Activated CD8-positive, alpha-beta memory T cell treated with anti-CD3 and anti-CD28 coated beads for 24 hours (primary cell): ENCODE measurements at places on chromosomes 1 and 21.

DNA sequence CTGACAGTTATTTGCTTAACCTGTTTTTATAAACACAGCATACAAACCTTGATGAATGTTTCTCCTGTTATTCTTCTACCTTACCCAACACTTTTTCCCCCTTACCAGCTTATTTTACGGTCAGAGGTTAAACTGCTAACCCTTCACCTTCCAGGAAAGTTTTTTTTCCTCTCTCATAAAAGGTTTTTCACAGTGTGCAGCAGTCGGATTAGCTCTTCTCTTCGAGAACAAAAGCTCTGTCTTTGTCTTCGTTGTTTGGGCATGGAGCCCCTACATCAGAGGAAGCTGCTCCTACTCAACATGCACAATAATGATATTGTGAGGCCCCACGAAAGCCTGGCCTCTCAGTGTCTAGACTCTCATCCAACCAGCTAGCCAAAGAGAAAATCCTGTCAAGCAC is 42.0 kb downstream of the DENND1B start:
- no peak for DNase-seq

- no peak for DNase-seq
Measured at GRCh38 chr1:71721532-71721931, 560.8 kb downstream of the NEGR1 start.

- DNase-seq: no peak
Measured at GRCh38 chr1:229563241-229563640, 4.7 kb upstream of the ABCB10 start.

DNA sequence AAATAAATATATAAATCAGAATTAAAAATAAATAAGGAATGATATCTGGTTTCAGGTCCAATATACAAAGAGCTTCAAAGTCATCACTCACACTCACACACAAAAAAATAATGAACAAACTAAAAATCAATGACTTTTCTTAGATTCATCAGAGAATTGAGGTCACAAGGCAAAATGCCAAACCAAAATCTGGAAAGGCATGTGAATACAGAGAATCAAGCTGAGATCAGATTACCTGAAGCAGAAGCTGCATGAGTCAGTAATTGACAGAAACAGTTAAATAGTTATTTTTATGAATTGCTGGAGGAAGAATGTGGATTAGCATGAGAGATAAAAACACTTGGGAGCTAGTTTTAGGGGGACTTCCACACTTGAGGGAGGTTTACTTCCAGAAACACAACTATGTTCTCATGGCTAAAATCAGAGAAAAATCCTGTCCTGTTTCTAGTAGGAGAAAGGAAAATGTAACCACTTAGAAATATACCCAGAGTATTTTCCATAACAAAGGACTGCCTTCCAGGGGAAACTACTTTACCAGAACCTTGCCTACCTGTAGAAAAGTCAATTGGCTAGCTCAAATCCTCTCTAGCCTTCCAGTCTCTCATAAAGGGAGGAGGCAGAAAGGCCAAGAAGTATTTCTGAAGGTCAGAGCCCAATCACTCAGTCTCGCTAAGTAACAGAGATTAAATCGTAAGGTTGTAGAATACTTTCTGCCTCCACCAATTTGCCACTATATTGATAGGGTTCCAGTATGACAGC is 536.6 kb upstream of the NR5A2 start:
- no peak for DNase-seq

GRCh38 chr1:49728377-49728776 is 295.4 kb downstream of the AGBL4 start:
- DNase-seq: no peak

DNA sequence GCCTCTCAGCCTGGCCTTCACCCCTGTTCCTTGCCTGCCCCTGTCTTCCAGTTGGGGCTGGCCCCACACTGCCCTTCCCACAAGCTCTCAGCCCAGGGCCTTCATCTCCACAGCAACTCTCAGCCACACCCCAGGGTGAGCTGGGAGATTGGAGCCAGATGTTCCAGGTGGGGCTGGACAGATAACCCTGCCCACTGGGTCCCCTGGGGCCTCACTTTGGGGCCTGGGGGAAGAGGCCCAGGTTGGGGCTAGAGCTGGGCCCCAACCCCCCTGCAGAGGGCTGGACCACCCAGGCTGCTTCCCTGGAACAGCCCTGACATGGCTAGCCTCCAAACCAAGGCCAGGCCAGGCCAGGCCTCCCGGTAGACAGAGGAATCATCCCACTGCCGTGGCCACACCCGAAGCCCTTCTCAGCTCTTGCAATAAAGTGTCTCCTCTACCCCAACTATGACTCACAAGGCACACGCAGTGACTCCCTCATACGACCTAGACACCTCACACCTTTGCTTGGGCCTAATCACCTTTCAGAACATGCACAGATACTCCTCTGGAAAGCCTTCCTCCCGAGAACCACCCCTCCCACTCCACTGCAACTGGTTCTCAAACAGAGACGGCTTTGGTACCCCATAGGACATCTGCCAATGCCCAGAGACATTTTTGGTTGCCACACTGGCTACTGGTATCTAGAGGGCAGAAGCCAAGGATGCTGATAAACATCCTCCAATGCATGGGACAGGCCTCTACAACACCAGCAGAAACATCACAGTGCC is 22.2 kb downstream of the SLC2A1 start:
- DNase-seq: peak; percentile 65

DNA sequence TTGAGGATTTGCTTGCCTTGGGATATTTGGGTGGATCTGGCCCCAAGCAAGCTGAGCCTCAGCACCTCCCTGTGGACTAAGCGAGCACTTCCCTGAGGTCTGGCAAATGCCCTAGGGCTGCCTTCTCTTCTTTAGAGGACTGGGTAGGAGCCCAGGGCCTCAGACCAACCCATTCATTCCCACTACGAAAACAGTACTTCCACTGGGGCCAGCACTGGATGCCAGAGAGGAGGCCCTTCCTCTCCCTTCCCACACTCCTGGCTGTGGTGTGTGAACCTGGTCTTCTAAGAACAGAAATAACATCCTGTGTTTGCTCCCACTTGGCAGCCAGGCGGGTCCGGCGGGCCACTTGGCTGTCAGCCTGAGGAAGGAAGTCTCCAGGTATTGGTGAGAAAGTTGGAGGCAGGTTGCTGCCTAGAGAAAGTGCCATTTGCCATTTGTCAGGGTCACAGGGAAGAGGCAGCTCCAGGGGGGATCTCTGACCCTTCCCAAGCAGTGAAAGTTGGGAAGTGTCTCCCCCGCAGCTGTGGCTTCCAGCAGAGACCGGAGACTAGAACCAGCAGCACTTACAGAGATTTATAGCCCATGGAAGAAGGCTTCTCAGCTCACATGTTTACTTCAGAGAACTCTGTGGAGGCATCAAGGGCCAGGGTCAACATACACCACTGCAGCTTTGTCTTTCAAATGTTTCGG is 323.5 kb downstream of the SIPA1L2 start:
- no peak for DNase-seq

- peak; percentile 80 for DNase-seq
Measured at GRCh38 chr1:27726173-27727044, 648 bp downstream of the FAM76A start.

DNA sequence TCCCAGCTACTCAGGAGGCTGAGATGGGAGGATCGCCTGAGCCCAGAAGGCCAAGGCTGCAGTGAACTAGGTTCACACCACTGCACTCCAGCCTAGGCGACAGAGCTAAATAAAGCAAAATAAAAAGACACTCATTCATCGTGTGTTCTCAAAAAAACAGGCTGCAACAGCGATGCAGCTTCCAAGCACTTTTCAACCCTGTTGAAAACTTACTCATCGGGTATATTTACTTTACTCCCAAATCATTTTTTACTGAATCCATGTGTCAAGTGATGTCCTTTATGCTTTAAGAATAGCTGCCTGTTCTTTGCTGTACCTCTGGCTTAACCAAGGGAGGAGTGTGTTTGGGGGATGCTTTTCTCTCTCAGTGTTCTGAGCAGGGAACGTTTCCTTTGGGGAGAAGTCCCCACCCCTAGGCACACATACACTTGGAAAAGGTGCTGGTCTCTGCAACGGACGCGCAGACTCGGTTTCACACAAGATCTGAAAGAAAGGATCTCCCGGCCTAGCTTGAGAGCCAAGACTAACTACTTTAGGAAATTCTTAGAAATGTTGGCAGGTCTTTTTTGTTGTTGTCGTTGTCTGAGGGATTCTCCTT is 1.4 kb downstream of the MAP1LC3C start:
- DNase-seq: no peak

DNA sequence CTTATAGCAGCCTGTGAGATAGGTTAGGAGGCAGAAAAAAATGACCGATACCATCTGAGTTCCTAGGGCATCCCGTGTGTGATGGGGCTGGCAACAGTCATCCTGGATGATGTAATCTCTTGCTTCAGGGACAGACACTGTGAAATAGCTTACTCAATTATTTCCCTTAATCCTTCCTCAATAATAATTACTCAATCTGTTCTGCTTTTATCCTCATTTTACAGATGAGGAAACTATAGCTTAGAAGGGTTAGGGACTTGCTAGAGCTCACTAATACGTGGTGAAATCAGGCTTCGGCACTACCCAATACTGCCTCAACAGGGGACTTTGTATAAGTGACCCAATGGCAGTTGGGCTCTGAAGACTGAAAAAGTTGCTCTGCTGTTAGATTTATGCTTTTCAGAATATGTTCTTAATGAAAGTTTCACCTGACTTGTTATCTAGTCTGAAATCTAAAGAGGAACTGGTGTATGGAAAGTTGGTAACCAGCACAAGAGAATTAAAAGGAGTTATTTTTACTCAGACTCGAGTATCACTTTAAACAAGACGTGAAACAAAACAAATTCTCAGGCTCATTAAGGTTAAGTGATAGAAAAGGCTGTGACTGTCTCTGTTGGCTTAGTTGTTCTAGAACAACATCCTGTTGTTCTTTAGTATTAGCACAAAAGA is 14.4 kb downstream of the CD55 start:
- DNase-seq: no peak

DNA sequence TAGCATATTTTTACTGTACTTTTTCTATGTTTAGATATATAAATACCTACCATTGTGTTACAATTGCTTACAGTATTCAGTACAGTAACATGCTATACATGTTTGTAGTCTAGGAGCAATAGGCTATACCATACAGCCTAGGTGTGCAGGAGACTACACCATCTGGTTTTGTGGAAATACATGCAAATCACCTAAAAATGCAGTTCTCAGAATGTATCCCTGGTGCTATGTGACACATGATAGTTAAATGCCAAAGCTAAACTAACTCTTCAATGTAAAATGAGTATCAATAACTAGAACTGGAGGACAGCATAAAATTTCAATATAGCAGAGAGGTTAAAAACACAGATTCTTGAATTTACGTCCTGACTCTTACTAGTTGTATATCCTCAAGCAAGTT is 14.8 kb downstream of the NUCKS1 start:
- DNase-seq: no peak

GRCh38 chr1:155893389-155894142 is 17.6 kb downstream of the RIT1 start:
- no peak for DNase-seq

GRCh38 chr1:107748531-107748930 is 216.4 kb downstream of the VAV3 start:
- no peak for DNase-seq

DNA sequence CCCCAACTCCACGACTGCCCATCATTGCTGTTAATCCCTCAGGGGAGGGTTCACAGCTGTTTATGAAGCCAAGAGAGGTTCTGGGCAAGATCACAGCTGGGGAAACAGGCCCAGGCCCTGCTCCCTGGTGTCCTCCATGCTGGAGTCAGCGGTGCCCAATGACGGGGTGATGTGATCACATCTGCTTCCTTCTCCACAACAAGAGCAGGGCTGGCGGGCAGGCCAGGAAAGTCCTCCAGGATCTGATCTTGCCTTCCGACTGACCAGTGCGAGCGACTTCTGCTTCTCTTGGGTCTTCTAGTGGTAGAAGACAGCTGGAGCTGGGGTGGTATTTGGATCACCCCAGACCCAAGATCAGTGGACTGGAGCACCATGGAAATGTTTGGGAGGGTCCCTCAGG is 951 bp upstream of the LINGO4 start:
- peak; percentile 21 for DNase-seq

DNA sequence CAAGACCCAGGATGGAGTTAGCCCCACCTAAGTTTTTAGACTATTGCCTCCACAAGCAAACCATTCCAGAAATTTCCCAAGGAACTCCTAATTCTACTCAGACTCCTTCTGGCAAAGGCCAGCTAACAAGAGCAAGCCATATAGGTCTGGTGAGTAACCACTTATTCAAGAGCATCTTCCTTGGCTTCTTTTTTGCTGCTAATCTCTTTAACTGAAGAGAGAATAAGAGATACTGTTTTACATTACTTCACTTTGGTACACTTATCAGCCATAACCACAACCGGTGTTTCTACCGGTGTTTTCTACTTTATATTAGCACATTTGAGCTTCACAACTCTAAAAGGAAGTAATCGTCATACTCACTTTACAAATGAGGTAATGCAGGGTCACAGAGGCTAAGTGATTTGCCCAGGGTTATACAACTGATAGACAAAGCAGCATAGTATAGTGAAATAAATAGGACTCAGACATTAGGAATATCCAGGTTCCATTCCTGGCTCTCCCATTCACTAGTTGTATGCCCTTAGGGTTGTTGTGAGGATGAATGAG is 1.7 kb upstream of the EPS15 start:
- DNase-seq: no peak

GRCh38 chr1:71461416-71461815 is 380.6 kb upstream of the ZRANB2 start:
- no peak for DNase-seq

GRCh38 chr1:33433509-33434362 is 2.8 kb upstream of the PHC2 start:
- DNase-seq: no peak

DNA sequence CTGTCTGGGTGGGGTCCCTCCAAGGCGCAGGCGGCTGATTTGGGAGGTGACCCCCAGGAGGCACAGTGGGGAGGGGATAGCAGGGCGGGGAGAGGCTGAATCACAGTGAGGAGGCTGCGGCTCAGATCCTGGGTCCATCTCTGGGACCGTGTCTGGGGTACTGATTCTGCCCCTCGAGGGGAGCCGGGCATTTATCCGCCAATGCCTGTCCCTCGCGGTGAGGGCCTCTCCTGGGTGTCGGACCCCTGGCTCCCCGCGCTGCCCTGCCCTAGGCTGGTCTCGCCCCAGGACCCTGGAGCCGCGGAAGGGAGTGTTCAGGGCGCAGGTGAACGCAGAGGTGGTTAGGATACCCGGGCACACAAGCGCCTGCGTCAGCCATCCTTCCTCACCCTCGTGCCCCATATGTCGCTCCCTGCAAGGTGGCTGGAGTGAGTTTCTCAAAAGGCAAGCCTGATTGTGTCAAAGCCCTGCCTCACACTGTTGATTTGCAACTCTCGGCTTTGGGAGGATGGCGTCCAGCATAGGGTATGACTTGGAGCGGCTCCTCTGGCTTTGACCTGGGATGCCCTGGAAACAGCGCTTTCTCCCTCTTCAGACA is 530.9 kb downstream of the PTPRU start:
- peak; percentile 24 for DNase-seq

GRCh38 chr1:38044221-38045215 is 2.1 kb downstream of the POU3F1 start:
- DNase-seq: no peak
